ENCODE measurements at places on chromosomes 11 and 22. TPM values are rescaled to one million over a fixed set of nuclear protein-coding genes. Genes with fewer than 3 reads are reported as not detected.

The RAG1 gene
- total RNA-seq: 3.2 TPM

DNA sequence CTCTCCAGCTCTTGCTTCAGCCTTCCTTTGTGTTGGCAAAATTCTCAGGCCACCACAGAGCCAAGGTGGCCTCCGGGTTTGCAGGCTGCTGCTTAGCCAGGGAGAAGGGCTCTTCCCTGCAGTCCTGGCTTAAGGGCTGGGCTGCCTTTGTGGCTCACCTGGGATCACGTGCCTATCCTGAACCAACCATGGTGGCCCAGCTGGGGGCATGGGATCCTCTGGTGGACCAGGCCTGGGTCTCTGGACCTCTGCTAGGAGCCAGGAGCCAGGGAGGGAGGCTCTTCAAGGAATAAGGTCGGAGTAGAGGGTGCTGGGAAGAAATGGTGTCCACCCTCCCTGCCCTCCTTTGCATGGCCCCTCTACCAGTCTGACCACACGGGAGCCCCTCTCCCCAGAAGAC is 43.9 kb downstream of the CACNA1I start:
- DNase-seq: no peak

- DNase-seq: no peak
These were observed 437 bp downstream of the SLC43A3 start for GRCh38 chr11:57426439-57426928.

DNA sequence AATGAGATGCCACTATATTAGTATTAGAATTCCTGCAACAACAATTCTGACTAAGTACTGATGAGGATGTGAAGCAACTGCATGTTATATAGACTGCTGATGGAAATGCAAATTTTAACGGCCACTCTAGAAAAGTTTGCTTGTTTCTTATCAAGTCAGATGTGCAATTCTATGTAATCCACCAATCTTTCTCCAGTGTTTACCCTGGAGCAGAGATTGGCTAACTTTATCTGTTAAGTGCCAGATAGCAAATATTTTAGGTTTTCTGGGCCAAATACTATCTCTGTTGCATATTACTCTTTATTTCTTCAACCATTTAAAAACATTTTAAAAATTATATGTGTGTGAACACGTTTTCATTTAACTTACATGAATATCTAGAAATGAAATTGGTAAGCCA is 586.9 kb downstream of the FAM181B start:
- DNase-seq: no peak

DNA sequence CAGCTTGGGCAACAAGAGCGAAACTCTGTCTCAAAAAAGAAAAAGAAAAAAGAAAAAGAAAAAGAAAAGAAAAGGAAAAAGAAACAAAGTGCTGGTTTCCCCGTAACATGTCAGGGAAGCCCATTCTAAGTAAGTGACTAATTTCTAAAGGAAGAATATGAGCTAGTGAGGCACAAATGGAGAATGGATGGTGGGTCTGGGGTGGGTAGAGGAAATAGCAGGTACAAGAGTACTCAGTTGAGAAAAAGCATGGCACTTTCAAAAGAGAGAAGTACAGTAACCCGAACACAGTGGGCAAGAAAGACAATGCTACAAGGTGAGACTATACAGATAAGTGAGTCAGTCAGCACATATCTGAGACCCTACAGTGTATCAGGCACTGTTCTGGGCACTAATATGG is 4.5 kb downstream of the MAJIN start:
- no peak for DNase-seq

The DUSP8 gene
- 14.8 TPM for total RNA-seq

GRCh38 chr11:30852091-30852490 is 265.9 kb upstream of the MPPED2 start:
- no peak for DNase-seq

DNA sequence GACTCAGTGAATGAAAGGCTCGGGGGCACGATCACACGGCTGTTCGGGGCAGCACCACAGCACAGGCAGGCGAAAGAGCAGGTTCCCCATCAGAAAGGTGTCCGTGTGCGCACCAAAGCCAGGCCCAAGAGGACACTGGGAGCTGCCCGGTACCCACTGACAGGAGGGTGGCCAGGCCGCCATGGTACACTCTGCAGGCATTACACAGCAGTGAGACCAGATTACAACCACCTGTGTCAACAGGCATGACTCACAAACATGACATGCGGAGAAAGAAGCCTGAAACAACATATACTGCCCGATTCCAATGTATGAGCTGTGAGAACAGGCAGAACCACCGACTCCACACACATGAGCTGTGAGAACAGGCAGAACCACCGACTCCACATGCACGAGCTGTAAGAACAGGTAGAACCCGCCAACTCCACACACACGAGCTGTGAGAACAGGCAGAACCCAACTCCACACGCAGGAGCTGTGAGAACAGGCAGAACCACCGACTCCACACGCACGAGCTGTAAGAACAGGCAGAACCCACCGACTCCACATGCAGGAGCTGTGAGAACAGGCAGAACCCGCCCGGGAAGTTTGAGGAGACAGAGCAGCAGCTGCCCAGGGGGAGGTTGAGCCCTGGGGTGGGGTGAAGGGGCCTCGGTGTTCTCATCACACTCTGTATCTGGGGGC is 32.6 kb downstream of the KIAA0930 start:
- peak; percentile 78 for DNase-seq

The FAM83F gene
- total RNA-seq: 0.82 TPM

GRCh38 chr22:45838305-45838887 is 138.6 kb downstream of the WNT7B start:
- no peak for DNase-seq

The MMP1 gene
- 0.64 TPM for total RNA-seq

The OR56A1 gene
- total RNA-seq: not detected

The OR5D13 gene
- total RNA-seq: not detected

DNA sequence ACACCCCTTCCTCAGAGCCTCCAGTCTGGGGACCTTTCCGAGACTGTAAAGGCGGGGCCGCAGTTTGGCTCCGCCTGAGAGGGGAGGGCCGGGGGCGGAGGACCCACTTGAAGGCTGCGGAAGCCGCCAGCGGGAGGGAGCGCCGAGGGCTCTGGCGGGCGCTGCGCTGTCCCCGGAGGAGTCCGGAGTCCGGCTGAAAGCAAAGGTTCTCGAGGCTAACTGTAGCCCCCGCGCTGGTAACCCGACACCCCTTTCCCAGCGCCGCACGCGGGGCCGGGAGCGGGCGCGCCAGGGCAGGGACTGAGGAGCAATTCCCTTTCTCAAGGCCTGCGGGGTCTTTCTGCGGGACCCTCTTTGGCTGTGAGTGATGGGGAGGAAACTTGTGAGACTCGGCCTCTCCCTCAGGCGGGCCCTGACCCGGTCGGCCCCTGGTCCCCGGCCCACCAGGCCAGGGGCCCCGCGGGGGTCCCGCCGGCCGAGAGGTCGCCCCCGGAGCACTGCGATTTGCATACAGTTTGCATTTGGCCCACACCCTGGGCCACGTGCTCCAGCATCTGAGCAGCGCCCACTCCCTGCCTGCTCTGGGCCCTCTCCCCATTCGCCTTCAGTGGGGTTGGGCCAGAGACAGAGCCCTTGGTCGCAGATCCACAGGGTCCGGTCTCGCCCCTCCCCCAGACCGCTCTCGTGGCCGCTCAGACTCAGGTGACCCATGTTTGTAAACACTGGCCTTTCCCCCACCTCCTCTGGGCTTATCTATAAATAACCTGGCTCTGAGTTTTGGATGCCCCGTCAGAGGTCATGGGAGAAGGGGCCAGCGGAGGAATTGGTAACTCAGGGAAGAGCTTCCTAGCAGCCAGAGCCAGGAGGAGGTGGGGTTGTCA is 519 bp upstream of the ART5 start:
- DNase-seq: peak; percentile 67

The TFIP11 gene
- 36.1 TPM for total RNA-seq

- no peak for DNase-seq
These were observed 397.5 kb downstream of the ETS1 start for GRCh38 chr11:128189823-128190222.

The MYO7A gene
- not detected for total RNA-seq

The MYO18B gene
- 0.07 TPM for total RNA-seq

The MGAT3 gene
- 7.9 TPM for total RNA-seq

The P4HA3 gene
- 3.3 TPM for total RNA-seq

- DNase-seq: no peak
These were observed 841 bp downstream of the B3GNT6 start for GRCh38 chr11:77035039-77035438.

DNA sequence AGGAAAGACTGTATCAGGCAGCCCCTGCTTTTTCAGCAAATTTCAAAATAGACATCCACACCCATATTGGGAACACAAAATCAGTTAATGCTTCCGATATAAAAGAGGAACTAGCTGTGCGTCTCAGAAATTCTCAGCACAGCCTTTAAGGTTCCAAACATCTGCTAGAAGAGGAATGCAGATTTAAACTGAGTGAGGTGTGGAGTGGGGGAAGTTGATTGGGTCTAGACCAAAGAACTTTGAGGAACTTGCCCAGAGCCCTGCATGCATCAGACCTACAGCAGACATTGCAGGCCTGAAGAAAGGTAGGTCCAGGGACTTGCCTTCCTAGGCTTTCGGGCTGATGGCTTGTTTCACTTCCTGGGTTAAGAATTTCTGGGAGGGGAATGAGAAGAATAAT is at the start of gene MS4A4A:
Gene MS4A4A (plus strand): TSS at position 255 of the 400 bp plus-strand sequence. CDS start 10 bp downstream, at position 265.
- no peak for DNase-seq

The CYTH4 gene
- total RNA-seq: not detected

The PHF21B gene
- total RNA-seq: 6.3 TPM

DNA sequence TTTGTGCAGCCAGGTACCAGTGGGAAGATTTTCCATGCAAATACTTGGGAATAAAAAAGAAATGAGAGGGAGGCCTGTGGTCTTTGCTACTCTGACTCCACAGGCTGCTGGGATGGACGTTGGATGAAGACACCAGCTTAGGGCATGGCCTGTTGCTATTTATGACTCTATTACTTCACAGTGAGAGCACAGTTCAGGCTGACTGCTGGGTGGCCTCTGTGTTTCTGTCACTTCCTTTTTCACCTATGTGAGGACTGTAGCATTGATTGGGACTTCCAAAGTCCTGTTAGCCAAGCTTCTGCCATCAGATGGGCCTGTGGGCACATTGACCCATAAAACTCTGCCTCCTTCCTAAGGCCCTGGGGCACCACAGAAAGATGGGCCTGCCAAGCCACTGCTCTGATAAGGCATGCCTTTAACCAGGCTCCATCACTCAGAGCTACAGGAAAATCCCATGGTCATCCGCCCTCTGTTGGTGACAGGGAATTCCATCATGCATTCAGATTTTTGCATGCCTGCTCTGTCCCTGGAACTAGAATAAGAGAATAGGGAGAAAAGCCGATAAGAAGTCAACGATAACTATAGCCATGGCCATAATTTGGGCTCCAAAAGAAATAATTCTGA is 64.6 kb downstream of the KCNJ1 start:
- no peak for DNase-seq

GRCh38 chr11:60328460-60328859 is 1.4 kb downstream of the MS4A6E start:
- no peak for DNase-seq

- DNase-seq: no peak
These were observed 39.9 kb downstream of the OR2AT4 start for GRCh38 chr11:75056814-75057213.

The APOA5 gene
- total RNA-seq: not detected

DNA sequence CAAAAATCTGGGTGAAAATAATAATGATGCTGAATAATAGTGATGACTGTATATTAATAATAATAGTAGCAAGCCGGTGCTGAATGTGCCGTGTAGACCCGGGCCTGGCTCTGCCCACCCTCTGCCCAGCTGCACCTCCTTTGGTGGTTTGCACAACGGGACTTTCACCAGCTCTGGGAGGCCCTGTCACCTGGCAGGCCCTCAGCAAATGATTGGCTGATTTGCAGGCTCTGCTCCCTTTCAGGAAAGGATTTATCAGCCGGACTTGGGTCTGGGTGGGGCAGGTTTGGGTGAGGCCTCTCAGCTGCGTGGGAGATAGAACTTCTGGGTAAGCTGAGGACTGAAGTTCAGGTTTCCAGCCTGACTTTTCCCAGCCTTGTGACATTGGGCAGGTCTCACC is 21.4 kb downstream of the KIAA1671 start:
- no peak for DNase-seq

The PRG3 gene
- not detected for total RNA-seq

GRCh38 chr22:17072877-17073276 is 11.9 kb upstream of the IL17RA start:
- no peak for DNase-seq

- DNase-seq: no peak
These were observed 7.8 kb upstream of the NAA40 start for GRCh38 chr11:63931045-63931444.

DNA sequence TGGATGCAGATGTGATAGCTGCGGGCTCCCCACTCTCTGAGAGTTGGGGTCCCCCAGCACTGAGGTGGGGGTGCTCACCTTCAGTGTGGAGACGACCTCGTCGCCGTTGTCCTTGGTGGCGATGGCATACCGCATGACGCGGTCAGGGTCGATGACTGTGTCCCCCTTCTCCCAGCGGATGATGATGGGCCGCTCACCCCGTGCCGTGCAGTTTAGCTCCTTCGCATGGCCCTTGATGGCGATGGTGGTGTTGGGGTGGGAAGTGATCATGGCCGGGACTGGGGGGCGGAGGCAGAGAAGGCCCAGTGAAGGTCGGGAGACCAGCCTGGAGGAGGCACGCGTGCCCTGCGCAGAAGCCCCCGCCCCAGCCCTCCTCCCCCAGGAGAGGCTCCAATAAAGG is 154.2 kb downstream of the CEP164 start:
- DNase-seq: no peak

- DNase-seq: peak; percentile 100
These were observed 728.3 kb downstream of the METTL15 start for GRCh38 chr11:28836285-28837081.

The KRTAP5-2 gene
- total RNA-seq: not detected

DNA sequence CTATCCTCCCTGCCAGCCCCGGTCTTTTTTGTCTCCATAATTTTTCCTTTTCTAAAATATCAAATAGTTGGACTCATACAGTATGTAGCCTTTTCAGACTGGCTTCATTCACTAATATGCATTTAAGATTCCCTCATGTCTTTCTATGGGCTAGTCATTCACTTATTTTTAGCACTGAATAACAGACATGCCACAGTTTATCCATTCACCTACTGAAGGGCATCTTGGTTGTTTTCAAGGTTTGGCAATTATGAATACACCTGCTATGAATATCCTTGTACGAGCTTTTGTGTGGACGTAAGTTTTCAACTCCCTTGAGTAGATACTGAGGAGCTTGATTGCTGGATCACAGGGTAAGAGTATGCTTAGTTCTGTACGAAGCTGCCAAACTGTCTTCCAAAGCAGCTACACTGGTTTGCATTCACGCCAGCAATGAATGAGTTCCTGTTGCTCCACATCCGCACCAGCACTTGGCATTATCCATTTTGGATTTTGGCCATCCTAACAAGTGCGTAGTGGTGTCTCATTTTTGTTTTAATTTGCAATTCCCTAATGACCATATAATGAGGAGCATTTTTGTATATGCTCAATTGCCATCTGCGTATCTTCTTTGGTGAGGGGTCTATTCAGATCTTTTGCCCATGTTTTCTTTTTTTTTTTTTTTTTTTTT is 21.1 kb downstream of the ALG12 start:
- DNase-seq: no peak

The GPR83 gene
- 0.14 TPM for total RNA-seq

- no peak for DNase-seq
These were observed 157.9 kb upstream of the C11orf87 start for GRCh38 chr11:109264128-109264527.

GRCh38 chr22:29195118-29195963 is 10.4 kb upstream of the EMID1 start:
- DNase-seq: no peak

The TNKS1BP1 gene
- total RNA-seq: 149 TPM

The KBTBD3 gene
- 4.7 TPM for total RNA-seq

The HORMAD2 gene
- total RNA-seq: not detected

Data from astrocyte (in vitro differentiated cells and primary cell).